ENCODE measurements at places on chromosomes 3 and 15. TPM values are rescaled to one million over a fixed set of nuclear protein-coding genes. Genes with fewer than 3 reads are reported as not detected.

- no peak for DNase-seq
Observed at GRCh38 chr15:60520013-60520824, 41.3 kb upstream of the ICE2 start.

DNA sequence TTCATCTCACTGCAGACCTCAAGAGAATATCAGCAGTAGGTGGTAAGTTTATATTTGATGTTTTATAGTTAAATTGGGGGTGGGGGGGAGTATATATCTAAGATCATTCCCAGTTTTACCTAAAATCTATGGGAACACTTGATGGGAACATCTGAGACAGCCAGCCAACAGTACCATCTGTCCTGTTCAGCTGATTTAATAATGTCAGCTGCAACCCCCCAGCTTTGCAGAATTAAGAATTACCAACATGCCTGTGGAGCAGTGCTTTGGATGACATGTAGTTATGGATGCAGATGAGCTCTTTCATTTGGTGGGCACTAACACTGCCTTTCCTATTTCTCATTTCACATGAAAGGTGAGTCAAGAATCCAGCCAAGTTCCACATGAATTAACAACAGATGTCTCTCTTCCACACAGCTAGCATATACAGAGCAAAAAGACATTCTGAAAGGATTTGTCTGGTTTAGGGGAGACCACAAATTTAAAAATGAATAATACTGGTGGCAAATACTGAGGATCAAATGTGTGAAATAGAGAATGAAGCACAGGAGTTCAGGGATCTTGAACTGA, 76.2 kb downstream of the SETD5 start:
- DNase-seq: no peak

DNA sequence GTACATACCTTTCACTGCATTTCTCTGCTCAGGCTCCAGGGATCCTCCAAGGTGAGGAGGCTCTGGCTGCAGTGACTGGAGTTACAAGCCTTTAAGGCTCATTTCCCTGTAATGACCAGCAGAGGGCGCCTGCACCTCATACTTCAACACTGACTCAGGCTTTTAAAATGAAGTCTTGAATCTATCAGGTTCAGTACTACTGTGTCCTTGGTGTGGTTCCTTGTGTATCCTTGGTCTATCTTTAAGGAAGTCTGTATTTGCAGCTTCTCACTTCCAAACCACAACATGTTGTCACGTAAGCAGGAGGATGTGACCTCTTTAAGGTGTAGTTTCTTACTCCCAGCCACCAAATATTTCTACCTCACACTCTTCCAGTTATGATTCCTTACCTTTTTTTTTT, 122.5 kb upstream of the ZBED2 start:
- DNase-seq: peak; percentile 86

DNA sequence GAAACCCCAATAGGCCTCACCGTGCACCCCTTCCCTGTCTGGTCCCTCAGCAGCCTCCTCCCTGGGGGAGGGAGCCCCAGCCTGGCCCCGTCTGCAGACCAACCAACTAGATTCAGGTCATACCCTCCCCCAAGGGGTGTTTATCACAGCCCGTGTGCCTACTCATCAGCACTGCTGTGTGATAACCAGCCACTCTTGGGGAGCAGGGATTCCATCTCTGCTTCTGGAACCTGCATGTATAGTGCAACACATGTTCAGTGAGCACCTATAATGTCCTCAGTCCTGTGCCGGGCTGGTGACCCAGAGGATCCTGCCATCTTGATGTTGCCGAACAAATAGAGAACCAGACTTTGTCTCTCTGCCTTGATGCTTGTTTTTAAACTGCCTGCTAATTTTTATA, 6.6 kb upstream of the SLCO2A1 start:
- DNase-seq: no peak

DNA sequence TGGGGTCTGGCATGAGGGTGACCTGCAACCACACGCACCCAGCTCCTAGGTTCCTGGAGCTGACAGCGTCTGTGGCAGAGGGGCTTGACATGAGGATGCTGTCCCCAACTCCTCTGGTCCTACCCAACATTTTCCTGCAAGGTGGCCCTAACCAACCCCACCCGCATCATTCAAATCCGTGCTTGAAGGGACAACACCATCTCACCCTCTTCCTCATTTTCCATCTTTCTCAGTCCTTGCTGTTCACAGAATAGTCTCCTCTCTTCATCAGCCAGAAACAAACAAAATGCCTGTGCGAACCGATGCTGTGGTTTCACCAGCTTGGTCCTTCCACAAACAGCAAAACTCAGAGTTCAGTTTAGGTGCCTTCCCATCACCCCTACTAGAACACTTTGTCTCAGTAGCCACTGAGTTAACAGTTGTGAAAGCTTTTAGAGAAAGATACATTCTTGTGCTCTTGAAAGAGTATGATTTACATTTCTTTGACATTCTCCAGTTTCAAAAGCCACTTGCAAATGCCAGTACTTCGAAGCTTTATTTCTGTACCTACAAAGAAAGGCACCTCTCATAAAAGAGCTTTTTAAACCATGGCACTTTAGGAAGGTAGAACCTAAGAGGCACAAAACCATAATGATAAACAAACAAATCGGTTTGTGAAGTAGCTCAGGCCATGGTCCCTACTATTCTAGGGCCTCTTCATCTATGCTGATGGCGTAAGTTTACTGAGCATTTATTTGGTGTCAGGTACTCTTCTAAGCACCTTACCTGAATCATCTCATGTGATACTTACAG, 360.1 kb downstream of the SHQ1 start:
- DNase-seq: no peak

DNA sequence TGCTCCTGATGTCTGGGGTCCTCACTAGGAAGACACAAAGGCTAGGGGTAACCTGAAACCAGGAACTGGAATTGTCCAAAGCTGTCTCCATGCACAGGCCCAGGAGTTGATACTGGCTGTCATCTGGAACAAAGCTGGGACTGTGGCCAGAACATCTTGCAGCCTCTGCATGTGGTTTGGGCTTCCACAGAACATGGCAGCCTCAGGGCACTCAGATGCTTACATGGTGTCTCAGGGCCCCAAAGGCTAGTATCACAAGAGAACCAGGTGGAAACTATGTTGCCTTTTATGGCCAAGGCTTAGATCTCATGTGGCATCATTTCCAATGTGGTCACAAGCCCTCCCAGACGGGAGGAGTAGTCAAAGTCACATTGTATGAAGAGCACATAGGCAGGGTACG, 335.2 kb upstream of the TRIM42 start:
- DNase-seq: no peak

DNA sequence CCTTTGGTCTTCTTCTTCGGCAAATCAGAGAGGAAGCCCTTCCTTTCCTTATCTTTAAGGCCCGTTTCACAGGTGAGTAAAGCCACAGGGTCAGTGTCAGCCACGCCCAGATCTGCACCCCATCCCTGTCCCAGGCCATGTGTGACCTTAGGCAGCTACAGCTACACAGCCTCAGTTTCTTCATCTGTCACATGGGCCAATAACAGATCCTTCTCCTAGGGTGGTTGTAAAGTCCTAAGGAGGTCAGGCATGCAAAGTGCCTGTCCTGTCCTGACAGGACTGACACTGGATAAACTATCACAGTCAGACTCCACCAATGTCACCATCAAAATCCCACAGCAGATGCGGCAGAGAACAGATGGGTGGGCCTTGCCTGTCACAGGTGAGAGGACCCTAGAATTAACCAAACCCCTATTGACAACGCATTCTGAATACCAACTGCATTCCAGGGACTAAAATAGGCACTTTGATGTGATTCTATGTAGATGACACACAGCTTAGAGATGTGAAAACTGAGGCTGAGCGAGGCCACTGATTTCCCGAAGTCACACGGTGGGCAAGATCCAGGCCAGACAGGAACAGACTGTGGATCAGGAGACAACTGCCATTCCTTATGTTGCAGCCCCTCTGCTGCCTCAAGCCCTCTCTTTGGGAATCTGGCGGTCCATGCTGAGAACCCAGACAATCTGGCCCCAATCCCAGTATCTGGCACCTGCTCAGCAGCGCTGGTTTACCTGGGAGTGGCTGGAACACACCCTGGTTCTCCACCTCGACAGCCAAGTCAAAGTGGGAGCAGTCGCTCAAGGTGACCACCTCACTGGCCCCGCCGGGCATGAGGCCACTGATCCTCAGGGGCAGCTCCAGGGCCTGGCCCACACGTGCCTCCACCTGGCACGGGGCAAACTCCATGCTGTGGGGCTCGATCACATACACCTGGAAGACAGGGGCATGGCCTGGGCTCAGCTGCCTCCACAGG, 48.7 kb downstream of the NUP210 start:
- DNase-seq: no peak

DNA sequence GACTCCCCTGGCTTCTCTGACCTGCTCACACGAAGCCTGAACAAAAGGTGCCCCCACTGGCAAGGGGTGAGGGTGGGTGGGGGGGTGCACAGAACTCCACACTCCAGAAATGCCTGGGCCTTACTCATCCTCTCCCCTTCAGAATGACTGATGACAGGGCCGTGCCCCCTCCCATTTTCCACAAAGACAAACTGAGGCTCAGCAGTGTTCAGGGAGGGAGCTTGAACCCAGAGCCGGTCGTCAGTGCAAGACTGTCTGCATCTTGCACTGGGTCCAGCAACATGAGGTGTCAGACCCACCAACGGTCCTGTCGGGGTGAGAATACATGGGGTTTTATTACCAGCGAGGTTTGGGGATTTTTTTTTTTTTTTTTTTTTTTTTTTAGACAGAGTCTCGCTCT, 15.3 kb downstream of the IGDCC3 start:
- no peak for DNase-seq

GRCh38 chr3:194357681-194358080, 6.6 kb upstream of the CPN2 start:
- no peak for DNase-seq

- DNase-seq: no peak
Observed at GRCh38 chr3:151925419-151925818, 52.0 kb downstream of the SUCNR1 start.

- DNase-seq: no peak
Observed at GRCh38 chr3:5136919-5137429, 14.9 kb downstream of the ARL8B start.

- no peak for DNase-seq
Observed at GRCh38 chr3:76551739-76552138, 488.2 kb upstream of the ROBO2 start.

- DNase-seq: no peak
Observed at GRCh38 chr3:13404626-13405452, 15.3 kb downstream of the NUP210 start.

- no peak for DNase-seq
Observed at GRCh38 chr15:50190723-50191122, 8.7 kb downstream of the SLC27A2 start.

DNA sequence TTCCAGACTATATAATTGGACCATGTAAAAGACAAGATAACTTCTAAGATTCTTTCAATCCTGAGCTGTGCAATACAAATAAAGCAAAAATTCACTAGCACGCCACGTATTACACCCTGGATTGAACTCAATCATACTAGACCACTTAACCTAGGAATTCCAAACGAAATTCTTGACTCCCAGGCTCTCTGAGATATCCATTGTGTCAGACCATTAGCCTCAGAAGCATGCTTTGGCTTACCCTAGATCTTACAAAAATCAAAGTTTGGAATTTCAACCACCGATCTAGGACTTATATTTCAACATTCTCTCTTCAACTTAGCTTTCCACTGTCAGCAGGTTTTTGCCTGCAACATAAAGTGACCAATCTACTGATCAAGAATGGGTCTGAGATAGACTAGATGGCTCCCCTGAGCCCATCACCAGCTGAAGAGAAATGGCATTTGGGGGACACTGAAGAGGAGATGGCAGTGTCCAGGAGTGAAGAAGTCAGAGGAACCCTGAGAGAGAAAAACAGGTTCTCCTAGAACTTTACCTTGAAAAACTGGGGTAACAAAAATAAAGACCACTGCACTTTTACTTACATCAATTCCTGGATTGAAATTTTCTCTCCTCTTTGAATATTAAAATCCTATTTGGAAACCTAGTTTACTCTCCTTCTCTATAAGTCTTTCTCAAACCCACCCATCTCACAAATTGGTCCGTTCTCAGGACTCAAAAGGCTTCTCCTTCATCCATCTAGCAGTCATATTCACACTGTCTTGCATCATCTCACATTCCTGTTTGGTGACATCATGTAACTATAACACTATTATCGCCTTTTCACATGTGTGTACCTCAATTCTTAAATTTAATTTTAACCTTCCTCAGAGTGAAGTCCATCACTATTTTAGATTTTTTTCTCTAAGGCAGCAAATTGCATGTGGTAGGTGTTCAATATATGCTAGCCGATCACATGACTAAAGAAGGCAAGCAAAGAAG, 18.5 kb downstream of the CPNE4 start:
- no peak for DNase-seq

DNA sequence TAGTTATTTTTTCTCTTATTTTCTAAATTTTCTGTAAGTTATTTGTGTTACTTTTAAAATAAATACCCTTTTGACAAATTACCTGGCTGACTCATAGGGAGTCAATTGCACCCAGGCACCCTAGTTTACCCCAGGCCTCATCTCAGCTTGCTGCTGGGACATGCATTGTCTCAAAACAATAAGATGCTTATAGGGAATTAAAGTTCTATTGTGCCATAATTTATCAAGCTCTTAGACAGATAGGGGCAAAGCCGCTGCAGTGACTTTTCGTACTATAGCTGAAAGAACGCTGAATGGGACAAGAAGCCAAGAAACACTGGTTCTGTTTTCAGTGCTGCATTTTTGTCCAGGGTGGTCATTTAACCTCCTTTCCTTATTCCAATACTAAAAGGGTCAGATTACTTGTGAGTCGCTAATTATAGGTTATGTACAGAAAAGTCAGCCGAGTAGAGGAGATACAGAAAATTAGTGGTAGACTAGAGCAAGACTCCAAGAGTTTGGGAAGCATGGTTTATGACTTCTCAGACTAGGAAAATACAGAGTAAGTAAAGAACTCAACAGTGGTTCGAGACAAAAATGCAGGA, 50.3 kb downstream of the EXD1 start:
- no peak for DNase-seq

- no peak for DNase-seq
Observed at GRCh38 chr15:81869161-81869954, 176.5 kb downstream of the MEX3B start.

GRCh38 chr15:77851691-77852090, 219.0 kb upstream of the LINGO1 start:
- no peak for DNase-seq

RHOV gene
- not detected for total RNA-seq

TAMM41 gene
- total RNA-seq: 23.2 TPM

CTXN2 gene
- not detected for total RNA-seq

FOXB1 gene
- total RNA-seq: not detected

TGM5 gene
- total RNA-seq: not detected

SEMA3B gene
- total RNA-seq: 0.97 TPM

MST1R gene
- 1.6 TPM for total RNA-seq

HTR3E gene
- total RNA-seq: not detected

NRROS gene
- 32.5 TPM for total RNA-seq
